ENCODE measurements at places on chromosomes 3 and 15.

GRCh38 chr3:72158639-72159326 is 373.8 kb upstream of the PROK2 start:
- no peak for DNase-seq

DNA sequence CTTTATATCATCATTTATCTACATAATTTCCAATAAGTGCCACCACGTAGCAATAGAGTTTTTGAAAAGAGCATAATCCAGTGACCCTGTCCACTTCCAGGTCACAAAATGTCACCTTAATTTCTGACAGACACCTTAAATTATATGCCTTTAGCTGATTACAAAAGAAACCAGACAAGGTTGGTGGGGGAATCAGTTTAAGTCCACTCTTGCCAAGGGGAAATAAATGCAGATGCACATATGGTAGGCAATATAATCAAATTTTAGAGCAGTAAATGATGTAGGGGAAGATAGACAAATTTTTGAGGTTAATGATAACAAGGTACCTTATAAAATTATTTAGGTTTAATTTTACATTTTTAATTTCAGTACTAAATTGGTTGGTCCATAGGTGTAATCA is 253.5 kb downstream of the ZIC1 start:
- no peak for DNase-seq

GRCh38 chr3:45612138-45612537 is 17.6 kb downstream of the LIMD1 start:
- no peak for DNase-seq

GRCh38 chr3:186453531-186453930 is 90.6 kb downstream of the CRYGS start:
- no peak for DNase-seq

- DNase-seq, result no peak
These were observed 418.6 kb upstream of the KCNMB2 start for GRCh38 chr3:178117641-178118040.

DNA sequence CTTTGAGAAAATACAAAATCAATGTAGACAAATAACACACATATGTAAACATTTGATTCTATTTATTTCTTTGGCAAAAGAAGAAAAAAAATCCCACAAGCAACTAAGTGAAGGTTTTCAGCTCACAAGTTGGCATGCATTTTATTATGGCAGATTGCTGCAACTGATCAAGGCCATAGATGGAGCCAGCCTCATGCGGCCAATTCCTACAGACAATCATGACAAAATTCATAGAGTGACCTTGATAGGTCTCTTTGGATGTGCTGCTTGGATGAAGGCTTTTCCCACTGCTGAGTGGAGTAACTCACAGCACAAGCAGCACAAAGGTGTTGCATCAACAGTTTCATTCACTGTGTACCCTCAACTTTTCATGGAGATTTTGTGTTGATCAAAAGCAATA is 22.1 kb downstream of the FBN1 start:
- DNase-seq, result no peak

- no peak for DNase-seq
These were observed 71.0 kb downstream of the CHD2 start for GRCh38 chr15:92971081-92971480.

DNA sequence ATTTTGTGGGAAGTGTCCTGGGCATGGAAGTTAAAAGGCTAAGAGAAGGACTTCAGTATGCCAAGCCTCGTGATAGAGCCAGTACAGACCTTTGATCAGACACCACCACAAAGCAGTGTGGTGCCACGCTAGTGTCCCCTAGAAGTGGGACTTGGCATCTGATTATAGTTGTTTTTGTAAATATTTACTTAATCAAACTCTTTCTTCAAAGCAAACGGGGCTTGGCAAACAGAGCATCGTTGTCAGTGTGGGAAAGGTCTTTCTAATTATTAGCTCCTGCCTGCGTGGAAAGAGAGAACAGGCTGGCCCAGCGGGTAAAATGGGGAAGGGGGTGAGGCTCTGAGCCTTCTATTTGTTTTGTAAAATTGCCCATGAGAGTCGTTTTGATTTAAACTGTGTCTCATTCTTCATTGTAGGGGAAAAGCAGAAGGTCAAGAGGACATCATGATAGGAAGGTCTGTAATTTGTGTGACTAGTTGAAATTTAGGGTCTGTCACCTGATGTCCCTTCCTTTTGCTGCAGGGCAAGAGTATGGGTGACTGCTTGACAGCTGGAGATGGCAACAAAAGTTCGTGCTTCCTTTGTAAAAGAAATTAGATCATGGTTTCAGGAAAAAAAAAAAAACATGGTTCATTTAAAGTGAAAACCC is 105.0 kb downstream of the IQCH start:
- no peak for DNase-seq

DNA sequence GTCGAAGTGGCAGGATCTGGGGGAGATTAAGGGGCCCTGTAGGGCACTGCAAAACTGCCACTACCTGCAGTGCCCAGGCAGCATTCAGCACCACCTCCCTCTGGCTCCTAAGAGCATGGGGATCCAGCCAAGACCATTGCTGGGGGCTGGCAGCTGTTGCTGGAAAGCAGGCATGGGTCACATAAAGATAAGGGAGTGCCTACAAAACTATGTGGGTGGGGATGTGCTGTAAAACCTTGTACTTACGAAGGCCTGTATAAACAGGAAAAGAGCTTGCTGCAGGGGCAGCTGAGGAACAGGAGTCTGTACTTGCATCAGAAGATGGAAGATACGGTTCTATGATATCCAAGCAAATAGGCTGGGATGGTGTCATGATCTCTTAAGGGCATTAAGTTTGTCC is 27.1 kb downstream of the IL20RB start:
- no peak for DNase-seq

GRCh38 chr3:112333002-112333380 is at the start of gene CD200:
TSS of gene CD200 (plus strand) at chr3:112333156. CDS start at chr3:112333213, 57 bp downstream.
- no peak for DNase-seq

DNA sequence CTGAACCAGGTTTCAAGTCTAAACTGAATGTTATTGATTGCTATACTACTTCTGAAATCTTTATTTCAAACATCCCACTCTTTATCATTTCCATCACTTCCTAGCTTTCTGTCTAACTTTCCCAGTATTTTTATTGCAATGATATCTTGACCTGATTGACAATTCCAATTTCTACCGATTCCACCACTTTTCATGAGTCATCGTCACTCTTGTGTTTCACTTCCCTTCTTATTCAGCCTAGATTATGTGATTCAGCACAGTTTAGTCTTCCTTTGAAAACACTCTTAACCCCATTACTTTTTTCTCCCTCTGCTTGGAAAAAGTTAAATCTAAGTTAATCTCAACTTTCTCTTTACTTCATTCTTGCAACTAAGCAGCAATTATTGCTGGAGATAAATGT is 62.6 kb downstream of the SLC7A14 start:
- no peak for DNase-seq

DNA sequence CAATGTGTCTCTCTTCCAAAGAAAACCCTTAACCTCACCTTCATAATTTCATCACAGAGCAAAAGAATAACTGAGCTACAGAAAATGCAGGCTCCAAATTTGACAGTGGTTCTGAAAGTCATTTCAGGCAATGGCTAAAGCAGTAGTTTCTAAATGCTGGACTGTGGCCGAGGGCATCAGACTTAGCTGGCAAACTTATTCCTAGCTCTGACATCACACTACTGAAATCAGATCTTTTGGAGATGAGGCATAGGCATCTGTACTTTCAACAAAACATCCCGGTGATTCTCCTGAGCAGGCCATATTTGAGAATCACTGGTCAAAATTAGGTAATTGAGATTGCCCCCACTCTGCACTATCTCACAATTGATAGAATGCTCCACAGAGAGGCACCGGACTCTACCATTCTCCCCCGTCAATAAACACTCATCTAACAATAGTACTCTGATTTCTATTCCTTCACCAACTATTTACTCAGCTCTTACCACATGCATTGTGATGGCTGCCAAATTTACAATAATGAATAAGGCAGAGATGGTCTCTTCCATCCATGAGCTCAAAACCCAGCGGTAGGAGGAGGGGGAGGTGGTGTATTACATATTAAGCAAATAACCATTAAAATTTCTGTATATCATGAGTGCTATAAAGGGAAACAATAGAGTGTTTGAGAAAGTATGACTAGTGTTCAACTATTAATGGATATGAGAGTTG is 57.3 kb upstream of the SPRED1 start:
- DNase-seq, result no peak

GRCh38 chr3:160831401-160831800 is 75.4 kb downstream of the PPM1L start:
- no peak for DNase-seq

DNA sequence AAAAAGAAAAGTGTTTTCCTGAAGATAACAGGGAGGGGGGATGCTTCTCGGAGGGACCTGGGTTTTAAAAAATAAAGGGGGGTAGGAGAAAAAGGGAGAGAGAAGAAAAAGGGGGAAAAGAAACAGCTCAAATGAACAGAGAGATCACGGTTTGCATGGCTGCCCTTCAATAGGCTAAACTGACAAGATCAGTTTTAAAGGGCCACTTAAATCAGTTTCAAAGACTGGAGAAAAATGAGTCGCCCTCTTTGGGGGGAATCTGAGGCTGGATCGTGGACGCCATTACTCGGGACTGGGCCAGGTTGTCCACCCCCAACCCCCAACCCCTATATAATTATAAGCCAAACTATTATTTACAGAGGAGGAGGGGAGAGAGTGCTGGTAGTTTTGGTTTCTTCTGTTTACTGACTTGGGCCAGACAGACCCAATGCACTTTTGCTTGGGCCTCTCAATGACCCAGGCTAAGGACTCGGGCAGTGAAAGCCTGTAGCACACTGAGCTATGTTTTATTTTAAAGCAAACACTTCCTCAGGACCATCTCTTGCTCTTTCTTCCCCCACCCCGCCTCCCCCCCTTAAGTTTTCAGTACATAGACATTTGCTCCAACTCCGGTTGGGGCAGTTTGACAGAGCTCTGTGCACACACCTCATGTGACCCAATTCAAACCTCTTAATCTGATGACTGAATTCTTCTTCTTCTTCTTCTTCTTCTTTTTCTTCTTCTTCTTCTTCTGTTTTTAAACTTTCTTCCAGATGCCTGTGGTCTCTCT is 6.3 kb downstream of the NR2F2 start:
- no peak for DNase-seq

DNA sequence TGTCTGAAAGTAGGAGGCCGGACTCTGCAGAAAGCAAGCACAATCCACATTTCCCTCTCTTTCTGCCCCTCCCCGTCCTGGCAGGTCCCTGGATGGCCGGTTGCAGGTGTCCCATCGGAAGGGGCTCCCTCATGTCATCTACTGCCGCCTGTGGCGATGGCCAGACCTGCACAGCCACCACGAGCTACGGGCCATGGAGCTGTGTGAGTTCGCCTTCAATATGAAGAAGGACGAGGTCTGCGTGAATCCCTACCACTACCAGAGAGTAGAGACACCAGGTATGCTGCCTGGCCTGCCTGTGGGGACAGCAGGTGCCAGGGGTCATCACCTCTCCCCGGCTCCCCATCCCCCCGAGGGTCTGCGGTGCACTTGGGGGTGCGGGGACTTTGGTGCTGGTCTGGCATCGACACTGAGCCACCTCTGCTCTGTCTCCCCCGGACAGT is 89.6 kb downstream of the AAGAB start:
- DNase-seq, result no peak

DNA sequence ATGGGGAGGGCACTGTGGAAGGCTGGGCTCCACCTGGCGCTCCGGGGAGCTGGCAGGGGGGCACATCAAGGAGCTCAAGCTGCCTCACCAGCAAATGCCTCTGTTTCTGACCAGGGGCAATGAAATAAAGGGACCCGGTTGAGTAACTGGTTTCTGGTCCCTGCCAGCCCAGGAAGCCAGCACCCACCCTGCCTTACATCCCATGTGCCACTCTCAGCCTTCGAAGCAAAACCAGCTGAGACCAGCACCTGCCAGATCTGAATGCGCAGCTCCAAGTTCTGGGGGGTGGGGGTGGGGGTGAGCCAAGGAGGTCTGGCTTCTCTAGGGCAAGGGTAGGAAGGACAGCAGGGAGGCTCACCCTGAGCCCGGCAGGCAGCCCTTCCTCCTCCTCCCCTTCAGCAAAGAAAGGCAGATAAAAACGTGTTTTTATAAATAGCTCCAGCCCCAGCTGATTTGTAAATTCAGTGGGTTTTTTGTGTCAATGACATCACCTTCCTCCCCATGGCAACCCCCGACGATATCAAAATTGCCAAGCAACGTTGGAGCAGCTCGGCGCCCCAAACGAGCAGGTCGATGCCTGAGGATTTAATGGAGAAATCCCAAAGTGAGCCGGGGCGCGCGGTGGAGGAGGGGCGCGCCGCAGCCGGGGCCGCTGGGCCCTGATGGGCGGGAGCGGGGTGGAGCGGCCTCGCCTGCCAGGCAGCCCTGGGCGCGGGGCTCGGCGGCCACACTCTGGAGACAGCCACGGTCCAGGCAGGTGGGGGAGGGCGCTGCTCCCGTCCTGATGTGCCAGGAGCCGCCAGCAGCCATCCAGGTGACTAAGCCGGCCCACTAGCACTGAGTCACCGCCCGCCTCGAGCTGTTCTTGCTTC is at the start of gene PAK6:
Gene PAK6 (plus strand): TSS at position 532 of the 872 bp plus-strand sequence. CDS start 25,723 bp downstream, outside the sequence.
- peak; percentile 1 for DNase-seq

DNA sequence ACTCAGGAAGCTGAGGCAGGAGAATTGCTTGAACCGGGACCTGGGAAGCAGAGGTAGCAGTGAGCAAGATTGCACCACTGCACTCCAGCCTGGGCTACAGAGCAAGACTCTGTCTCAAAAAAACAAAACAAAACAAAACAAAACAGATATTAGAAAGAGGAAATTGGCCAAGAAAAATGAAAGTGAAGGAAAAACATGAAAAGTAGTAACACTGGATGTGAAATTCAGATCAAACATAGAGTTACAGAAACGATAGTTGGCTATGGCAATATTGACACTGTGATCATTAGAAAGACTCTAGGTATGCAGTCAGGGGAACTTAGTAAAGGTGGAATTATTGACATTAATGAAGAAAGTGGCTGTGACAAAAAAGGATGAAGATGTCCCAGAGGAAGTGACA is 13.2 kb upstream of the TIPARP start:
- no peak for DNase-seq
